ENCODE measurements at places on chromosomes 2 and 18. TPM values are rescaled to one million over a fixed set of nuclear protein-coding genes. Genes with fewer than 3 reads are reported as not detected.

DNA sequence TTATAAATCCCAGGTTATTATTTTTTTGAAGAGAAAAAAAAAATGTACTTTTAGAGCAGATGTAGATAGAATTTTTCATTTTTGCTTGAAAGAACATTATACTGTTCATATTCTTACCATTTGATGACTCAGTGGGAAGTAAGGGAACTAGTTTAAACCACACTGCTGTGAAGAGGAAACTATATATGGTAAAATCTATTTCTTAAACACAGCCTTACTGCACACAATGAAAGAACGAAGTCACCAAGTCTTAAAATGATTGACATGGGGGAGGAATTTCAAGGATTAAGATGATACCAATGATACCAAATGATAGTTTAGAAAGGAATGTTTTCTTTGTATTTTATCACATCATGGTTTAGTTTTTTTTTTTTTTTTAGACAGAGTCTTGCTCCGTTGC lies 5.0 kb downstream of the ACTR2 start:
- no peak for DNase-seq

DNA sequence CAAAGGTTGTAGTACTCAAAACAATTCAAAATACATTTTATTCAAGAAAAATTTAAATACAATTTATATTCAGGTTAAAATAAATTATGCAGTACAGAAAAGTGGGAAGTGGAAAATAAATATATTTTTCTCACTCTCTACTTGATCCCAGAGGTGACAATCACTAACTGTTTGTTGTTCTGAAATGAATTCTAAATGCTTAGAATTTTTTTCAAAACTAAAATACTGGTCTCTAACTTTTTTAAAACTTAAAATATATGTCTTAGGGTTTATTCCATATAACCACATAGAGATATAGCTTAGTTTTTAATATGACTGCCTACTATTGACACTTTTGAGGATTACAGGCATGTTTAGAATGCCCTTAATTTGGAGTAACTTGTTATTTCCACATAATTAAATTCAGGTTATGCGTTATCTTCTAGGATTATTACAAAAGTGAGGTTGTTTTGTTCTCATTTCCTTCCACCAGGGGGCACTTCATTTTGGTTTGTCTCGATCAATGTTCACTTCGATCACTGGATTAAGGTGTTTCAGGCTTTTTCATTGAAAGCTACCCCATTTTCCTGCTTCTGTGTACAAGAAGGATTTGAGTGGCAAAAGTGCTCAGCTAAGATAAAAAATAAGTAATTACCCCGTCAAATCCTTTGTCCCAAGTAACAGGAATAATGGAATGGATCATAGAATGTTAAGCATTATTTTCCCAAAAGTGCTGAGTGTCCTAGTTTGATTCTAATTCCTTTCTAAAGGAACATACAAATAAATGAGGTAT lies 27.1 kb upstream of the TFPI start:
- DNase-seq: peak; percentile 23

Gene MLPH
- 0.55 TPM for total RNA-seq

Gene RNF125
- total RNA-seq: 2.8 TPM

DNA sequence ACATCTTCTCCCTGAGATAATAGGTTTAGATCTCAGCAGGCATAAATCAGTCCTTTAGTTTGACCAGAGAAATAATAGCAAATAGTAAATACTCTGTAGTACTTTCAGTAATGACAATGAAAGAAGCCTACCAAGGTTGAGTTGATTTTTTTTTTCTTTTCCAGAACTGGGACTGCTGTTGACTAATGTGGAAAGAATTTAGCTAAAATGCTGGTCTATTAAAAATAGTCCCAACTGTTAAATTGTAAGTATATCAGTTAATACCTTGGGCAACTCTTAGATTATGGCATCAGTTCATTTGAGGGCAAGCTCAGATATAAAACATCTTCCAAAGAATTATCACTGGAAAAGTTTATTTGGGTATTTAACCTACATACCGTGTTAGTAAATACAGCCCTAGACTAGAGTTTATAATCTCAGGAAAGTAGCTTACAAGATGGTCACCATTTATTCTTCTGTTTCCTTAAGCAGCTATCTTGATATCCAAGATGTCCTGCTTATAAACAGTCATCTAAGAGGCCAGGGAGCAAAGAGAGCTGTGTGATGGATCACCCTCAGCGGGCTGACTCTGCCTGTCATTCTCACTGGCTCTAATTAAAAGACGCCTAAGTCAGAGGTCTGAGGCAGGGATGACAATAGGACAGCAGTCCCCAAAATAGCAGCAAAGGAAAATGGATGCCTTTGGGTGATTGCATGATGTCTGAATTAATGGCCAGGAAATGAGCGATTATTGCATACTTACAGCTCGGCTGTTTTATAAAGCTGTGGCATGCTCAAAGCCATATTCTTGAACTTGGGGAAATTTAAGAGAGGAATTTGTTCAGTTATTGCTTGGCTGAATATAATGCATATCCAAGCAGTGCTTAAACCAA lies 121.3 kb downstream of the MTX2 start:
- DNase-seq: no peak

Gene CYTIP
- total RNA-seq: not detected

GRCh38 chr2:238786792-238787490 lies 60.9 kb upstream of the TWIST2 start:
- DNase-seq: no peak

Gene IL36B
- not detected for total RNA-seq

DNA sequence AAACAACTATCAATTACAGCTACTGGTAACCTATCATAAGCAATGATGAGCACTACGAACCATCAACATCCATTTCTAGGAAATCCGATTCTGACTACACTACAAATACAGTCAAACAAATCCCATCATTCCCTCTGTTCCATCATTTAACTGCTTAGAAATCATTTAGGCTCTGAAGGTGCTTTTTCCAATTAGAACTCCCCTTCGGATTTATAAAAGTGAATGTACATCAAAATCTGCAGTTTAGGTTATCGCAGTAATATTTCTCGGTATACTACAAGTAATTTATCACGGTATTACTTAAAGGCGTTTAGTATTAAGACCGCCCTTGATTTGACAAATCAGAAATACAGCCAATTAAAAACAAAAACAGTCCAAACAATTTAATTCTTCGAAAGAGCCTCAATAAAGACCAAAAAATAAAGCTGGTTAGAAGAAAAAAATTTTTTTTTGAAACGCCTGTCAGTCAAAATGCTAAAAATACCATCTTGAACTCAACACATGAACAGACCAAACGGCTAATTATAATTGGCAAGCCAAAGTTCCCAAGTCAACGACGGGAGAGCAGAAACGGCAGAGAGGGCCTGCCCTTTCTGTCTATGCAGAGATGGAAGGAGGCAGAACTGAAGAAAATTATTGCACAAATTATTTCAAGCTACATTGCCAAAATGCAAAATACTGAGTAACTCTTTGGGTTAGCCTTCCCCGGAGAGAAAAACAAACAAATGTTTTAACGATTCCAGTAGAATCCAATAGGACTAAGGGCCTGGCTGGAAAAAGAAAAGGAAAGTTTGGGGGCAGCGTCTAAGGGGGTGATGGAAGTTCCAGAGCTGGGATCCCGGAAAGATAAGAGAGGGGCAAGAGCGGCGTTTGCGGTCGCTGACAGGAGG lies 1.2 kb downstream of the VPS54 start:
- DNase-seq: peak; percentile 57

DNA sequence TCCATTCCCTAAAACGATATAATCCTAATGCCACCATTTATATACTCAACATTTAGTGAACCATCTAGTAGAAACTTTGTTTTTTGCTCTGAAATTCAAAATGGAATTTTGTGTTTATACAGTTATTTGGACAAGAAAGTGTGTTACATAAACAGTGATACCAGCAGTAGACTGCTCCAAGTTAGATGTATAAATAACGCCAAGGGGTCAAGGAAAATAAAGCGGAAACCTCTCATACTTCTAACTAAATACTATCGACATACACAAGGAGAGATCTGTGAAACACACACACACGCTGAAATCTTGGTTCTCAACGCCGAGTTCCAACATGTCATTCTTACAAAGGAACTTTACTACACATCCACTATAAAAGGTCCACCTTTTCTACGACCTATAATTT lies 1.2 kb downstream of the TXNL1 start:
- DNase-seq: no peak

DNA sequence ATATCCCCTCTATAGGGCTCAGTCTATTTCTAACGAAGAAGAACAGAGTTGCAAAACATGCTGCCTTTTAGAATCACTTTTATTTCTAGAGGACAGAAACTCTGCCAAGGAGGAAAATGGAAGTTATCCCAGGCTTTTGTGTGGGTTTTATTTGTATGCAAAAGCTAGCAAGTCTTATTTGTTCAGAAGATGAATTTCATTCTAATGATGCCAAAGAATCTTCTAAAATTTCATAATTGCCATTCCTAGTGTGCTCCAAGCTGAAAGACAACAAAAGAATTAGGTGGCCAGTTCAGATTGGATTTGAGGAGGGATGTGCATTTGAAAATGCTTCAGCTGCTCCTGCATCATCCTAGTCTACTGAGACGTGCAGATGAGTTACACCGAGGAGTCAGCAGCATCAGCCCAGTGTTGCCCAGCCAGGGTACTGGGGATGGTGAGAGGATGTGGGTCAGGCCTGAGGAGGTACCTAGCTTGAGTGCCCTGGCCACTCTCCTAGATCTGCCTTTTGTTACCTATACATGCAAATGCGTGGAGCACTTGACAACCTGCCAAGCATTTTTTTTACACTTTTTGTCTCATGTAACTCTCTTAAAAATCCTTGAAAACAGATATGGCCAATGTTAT lies 80.1 kb downstream of the KCNS3 start:
- DNase-seq: peak; percentile 4

GRCh38 chr2:143279672-143280071 lies 150.5 kb downstream of the ARHGAP15 start:
- no peak for DNase-seq

- DNase-seq: no peak
Observed at GRCh38 chr2:226396541-226396940, 403.1 kb downstream of the IRS1 start.

GRCh38 chr2:186569897-186570296 lies 20.0 kb upstream of the ITGAV start:
- DNase-seq: no peak

- DNase-seq: no peak
Observed at GRCh38 chr2:84882775-84883550, 2.1 kb upstream of the TRABD2A start.

Gene ABHD1
- total RNA-seq: 0.43 TPM

Gene CAPG
- total RNA-seq: 1.0 TPM

Gene TBR1
- total RNA-seq: not detected

DNA sequence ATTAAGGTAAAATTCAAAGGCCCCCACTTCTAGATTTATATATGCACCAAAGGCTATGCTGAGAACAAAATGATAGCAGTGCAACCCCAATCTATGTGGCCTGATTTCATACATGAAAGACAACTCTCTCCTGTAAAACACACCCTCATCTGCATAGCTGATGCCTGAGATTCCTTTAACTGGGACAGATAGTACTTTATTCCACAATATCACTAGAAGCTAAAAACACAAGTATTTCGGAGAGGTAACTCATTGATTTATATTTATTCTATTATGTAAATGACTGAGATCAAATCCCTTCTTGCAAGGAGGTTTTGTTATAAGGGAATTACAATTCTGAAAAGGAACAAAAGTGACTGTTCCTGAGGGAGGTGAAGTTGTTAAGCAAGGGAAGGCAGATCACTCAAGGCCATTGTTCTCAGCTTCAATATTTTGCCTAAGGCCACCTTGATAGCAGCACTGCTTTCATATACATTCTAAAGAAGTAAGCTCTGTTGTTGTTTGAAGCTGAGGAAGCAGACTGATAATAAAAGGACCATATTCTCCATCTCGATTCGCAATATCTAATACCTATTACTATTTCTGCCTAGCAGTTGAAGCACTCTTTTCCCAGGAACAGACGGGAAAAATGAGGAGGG lies 471.0 kb upstream of the CDH7 start:
- no peak for DNase-seq

- DNase-seq: no peak
Observed at GRCh38 chr2:74063486-74063885, 78.8 kb downstream of the TET3 start.
